ENCODE measurements at places on chromosomes 1 and 21. TPM values are rescaled to one million over a fixed set of nuclear protein-coding genes. Genes with fewer than 3 reads are reported as not detected.

Gene LRRIQ3
- 0.20 TPM for polyA plus RNA-seq

Gene INSRR
- not detected for polyA plus RNA-seq

Gene NHLH1
- polyA plus RNA-seq, result 0.20 TPM

Gene KRTCAP2
- polyA plus RNA-seq, result 211 TPM

Gene FAM72D
- polyA plus RNA-seq, result 0.98 TPM

Gene SLC25A34
- polyA plus RNA-seq, result 0.54 TPM

Gene SPRR5
- polyA plus RNA-seq, result not detected

Gene TP53BP2
- 18.6 TPM for polyA plus RNA-seq

Gene TFF3
- polyA plus RNA-seq, result not detected

Gene ARMH1
- polyA plus RNA-seq, result 0.71 TPM

Gene NTNG1
- polyA plus RNA-seq, result 3.3 TPM

Gene TSPEAR
- not detected for polyA plus RNA-seq

Gene HLX
- 4.2 TPM for polyA plus RNA-seq

Gene B3GALT2
- 1.5 TPM for polyA plus RNA-seq

Gene GUCA2A
- polyA plus RNA-seq, result not detected

Gene TMEM82
- polyA plus RNA-seq, result not detected

Gene OR4F16
- polyA plus RNA-seq, result not detected

Gene FCGR1A
- not detected for polyA plus RNA-seq

Gene CSF3R
- not detected for polyA plus RNA-seq

Gene NBPF4
- not detected for polyA plus RNA-seq

Gene SPOCD1
- polyA plus RNA-seq, result 169 TPM

Gene ELK4
- polyA plus RNA-seq, result 3.4 TPM

Gene SDC3
- 15.4 TPM for polyA plus RNA-seq

Gene ADORA1
- 2.4 TPM for polyA plus RNA-seq

Gene KRTAP21-2
- polyA plus RNA-seq, result not detected

Gene IFI44L
- polyA plus RNA-seq, result 0.28 TPM

Gene FOXO6
- polyA plus RNA-seq, result 0.02 TPM

Gene CLDN17
- polyA plus RNA-seq, result not detected

Gene MTARC2
- 5.7 TPM for polyA plus RNA-seq

Gene REN
- polyA plus RNA-seq, result 0.99 TPM

Gene NUP210L
- polyA plus RNA-seq, result not detected

Gene CR1L
- not detected for polyA plus RNA-seq

Gene GBP4
- 1.2 TPM for polyA plus RNA-seq

Gene LIPI
- not detected for polyA plus RNA-seq

Gene C1orf141
- not detected for polyA plus RNA-seq

Gene PLA2G5
- not detected for polyA plus RNA-seq

Gene NRDC
- polyA plus RNA-seq, result 129 TPM
